ENCODE measurements at places on chromosomes 5 and 9.

GRCh38 chr9:134670042-134670525 is 28.5 kb downstream of the COL5A1 start:
- DNase-seq = no peak

GRCh38 chr5:176884571-176884890 is 14.6 kb downstream of the HK3 start:
- DNase-seq = no peak

- DNase-seq = peak; percentile 10
Observed at GRCh38 chr5:64680289-64680688, 10.0 kb upstream of the SHISAL2B start.

DNA sequence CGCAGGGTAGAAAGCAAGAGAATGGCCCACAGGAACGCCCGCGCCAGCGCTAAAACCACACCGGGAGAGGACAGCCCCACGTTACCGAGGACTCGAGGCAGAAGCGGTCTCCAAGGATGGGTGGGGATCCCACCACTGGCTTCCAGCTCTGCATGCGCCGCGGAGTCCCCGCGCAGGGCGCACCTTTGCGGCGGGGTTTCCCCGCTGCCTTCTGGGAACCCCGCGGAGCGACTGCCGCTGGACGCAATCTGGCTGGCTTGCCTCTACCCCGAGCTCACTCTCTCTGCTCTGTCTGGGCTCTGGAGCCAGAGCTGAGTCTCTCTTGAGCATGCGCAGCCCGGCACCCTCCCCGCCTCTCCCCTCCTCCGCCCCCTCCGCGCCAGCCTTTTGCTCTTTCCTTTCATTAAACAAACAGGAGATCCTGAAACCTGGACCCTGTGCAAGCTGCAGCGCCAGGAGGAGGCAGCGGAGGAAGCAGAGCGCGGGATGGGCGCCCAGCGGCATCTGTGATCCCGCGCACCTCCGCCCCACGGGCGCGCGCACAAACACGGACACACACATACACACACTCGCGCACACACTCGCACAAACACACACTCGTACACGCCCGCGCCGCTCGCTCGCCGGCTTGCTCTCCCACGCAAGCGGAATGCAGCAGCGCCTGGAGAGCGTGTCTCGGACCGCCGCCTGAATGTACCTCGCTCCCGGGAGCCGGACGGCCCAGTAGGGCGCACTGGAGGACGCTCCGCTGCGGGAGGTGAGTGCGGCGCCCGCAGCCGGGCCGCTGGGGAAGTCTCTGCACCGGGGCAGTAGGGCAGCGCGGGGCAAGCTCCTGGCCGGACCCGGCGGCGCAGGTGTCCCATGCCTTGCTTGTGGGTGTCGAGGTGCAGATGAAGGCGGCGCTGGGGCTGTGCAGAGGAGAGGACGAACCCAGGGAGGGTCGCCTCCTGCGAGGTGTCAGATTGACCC is at the start of gene PLPPR1:
PLPPR1 (plus strand) TSS at position 382 of the 969 bp plus-strand sequence.
- peak; percentile 15 for DNase-seq

DNA sequence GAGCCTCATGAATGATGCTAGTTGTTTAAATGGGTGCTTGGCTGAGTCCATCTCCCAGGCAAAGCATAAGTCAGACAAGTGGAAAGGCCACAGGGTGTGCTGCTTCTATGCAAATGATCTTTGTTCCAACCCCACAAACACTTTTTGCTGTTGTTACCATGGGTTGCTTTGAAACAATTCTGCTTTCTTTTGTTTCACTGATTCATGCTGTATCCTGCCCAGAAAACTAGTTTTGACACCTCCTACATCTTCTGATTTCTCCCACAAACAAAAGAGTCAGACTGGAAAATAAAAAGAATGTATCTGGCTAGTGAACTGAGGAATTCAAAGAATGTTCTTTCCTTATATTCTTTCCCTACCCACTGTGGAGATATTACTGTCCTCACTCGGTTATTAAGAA is 298.6 kb downstream of the DIRAS2 start:
- no peak for DNase-seq

DNA sequence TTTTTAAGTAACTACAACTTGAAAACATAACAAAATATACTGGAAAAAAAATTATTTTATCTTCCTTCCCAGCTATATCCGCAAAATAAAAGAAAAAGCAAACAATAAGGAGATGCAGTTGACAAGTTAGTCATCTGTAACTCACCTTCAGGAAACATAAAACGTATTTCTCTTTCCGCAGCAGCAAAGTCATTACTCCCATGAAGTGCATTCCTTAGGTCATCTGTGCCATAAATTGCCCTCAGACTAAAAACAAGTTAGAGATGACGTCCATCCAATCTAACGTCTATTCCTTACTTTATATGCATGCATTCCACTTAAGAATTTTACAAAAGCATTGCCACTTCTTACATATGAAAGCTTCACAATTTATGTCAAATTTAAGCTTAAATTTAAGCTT is 10.9 kb downstream of the NME5 start:
- no peak for DNase-seq

- peak; percentile 68 for DNase-seq
Observed at GRCh38 chr9:125240649-125240999, 519 bp downstream of the HSPA5 start.

DNA sequence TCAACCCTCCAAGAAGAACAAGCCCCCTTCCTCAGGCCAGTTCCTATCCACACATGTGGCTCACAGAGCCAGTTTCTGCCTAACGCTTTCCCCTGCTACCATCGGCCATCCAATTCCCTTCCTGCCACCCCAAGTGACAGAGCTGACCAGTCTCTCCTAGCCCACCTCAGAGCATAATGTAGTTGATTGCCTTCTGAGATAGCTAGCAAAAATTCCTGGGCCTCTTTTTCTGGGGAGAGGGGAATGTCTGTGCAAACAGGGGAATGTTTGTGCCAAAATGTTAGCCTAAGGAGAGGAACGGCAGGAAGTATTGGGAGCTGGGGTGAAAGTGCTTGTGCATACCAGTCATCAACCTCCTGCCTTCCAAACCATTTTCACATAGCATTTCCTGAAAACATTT is 157.0 kb downstream of the PJA2 start:
- no peak for DNase-seq

DNA sequence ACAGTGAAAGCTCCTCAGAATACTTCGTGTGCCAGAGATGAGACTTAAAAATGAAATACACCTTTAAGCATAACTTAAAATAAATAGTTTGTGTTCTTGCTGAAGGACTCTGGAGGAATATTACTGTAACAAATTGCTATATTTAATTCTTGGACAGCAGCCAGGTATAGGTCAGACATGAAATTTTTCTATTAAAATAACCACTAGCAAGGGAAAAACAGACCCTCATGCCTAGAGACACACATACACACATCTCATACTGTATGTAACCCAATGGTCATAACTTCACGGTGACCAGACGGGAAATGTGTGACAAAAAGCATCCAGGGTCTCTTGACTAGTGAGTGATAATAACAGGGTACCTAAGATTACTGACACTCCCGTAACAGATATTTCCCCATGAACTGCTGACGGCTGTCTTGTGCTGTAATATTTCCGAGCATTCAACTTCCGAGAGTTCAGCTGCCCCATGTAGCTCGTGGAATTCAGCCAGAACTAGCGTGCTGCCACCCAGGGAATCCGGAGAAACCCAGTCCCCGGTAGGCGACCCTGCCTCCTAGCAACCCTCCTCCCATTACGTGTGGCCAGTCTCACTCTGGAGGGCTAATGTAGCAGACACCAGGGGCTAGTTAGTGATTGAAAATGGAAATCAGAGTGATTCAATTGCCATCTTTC is 2295.1 kb upstream of the WWC1 start:
- no peak for DNase-seq

Data from activated CD4-positive, alpha-beta T cell treated with anti-CD3 and anti-CD28 coated beads for 36 hours (primary cell).